ENCODE measurements at places on chromosomes 2 and 18. TPM values are rescaled to one million over a fixed set of nuclear protein-coding genes. Genes with fewer than 3 reads are reported as not detected.

DNA sequence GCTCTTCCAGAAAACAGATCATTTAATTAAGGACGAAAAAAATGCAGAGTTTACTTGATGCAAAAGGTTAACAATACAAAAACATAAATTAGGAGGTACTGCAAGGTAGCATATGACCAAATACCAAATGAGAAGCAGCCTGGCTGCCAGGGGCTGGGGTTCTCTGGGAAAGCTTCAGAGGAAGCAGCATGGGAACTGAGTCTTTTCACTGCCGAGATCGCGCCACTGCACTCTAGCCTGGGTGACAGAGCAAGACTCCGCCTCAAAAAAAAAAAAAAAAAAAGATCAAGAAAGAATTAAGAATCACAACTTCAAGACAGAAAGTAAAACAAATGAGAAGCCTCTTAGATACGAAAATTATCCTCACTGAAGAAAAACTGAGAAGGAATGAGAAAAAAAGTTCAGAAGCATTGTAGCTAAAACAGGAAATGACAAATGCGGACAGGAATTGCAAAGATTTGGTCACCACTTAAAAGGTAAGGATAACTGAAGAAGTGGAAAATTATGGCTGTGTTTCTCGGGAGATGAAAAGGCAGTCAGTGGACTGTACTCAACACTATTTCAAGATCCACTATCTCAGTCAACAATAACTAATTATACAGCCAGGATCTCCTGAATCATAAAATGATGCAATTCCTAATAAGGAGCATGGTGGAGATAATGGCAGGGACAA is 4.3 kb downstream of the SEPTIN10 start:
- H3K36me3 ChIP-seq: no peaks in the 10 kb centered on the region
- H3K4me1 ChIP-seq: no peaks in the 10 kb centered on the region
- no peak overlapping the region for H3K4me3 ChIP-seq
- no peak for DNase-seq

DNA sequence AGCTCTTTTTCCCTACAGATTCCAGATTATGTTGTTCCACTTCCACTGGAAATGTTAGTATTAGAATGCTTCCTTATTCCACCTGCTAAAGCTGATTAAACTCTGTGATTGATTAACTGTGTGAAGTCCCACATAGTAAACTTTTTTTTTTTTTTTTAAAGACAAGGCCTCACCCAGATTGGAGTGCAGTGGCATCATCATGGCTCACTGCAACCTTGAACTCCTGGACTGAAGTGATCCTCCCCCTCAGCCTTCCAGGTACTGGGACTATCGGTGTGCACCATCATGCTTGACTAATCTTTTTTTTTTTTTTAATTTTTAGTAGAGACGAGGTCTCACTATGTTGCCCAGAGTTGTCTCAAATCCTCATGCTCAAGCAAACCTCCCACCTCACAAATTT is 108.5 kb upstream of the RBMS1 start:
- H3K27me3 ChIP-seq: no peaks in the 10 kb centered on the region
- no peaks in the 10 kb centered on the region for H3K36me3 ChIP-seq
- H3K27ac ChIP-seq: no peak overlapping the region

GRCh38 chr2:100230754-100231153 is 88.4 kb upstream of the AFF3 start:
- DNase-seq: no peak
- no peak overlapping the region for H3K4me3 ChIP-seq
- H3K36me3 ChIP-seq: no peaks in the 10 kb centered on the region
- no peaks in the 10 kb centered on the region for H3K27me3 ChIP-seq

GRCh38 chr2:73986085-73986681 is 1.5 kb downstream of the TET3 start:
- H3K4me3 ChIP-seq: peak overlapping the region; percentile 76
- H3K36me3 ChIP-seq: no peaks in the 10 kb centered on the region
- no peak for DNase-seq
- H3K27ac ChIP-seq: peak overlapping the region; percentile 73
- peaks cover 29% of the 10 kb centered on the region for H3K4me1 ChIP-seq

- H3K36me3 ChIP-seq: no peaks in the 10 kb centered on the region
- DNase-seq: no peak
- no peak overlapping the region for H3K27ac ChIP-seq
- H3K4me1 ChIP-seq: no peaks in the 10 kb centered on the region
Measured at GRCh38 chr18:6039055-6039454, 143.7 kb upstream of the TMEM200C start.

Gene DNAJC5G
- not detected for total RNA-seq

Gene RAB1A
- total RNA-seq: 69.6 TPM

Gene OR6B2
- 5.7 TPM for total RNA-seq

Gene COL3A1
- 149 TPM for total RNA-seq
